ENCODE measurements at places on chromosomes 13 and 19.

DNA sequence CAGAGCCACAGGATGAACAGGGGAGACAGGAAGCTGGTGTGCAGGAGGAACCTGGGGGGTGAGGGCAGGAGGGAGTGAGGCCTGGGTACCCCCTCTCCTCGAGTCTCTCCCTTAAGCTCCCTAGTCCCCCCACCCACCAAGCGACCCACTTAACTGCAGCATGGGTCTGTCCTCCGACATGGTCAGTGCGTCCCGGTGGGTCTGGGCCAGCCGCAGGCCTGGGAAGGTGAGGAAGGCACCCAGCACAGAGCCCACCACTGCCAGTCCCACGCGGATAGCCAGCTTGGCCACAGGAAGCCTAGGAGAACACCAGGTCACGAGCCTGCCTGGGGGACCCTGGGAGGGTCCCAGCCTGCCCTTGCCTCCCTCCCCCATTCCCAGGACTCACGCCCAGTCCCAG is 16.9 kb downstream of the TMEM161A start:
- no peak for DNase-seq

DNA sequence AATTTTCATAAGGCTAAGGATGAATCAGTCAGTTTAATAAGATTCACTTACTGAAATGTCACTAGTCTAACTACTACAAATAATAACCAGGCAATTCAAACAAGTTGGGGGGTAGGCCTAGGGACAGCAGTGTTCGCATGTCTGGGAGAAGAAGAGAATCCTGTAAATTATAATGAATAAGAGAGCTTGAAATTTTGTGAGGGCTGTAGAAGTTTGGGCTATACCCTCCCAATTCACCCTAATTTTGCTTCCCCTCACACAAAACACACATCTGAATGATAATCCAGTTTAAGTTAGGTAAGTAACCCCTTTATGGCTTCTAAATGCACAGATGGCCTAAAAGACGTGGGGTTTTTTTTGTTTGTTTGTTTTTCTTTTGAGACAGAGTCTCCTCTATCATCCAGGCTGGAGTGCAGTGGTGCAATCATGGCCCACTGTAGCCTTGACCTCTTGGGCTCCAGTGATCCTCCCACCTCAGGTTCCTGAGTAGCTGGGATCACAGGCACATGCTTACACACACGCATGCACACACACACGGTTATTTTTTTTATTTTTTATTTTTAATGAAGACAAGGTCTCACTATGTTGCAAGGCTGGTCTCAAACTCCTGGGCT is 69.9 kb downstream of the TBC1D4 start:
- DNase-seq = no peak

GRCh38 chr19:46350029-46350757 is 3.3 kb downstream of the PPP5C start:
- no peak for DNase-seq

GRCh38 chr19:3471954-3472655 is 8.2 kb downstream of the SMIM24 start:
- no peak for DNase-seq

DNA sequence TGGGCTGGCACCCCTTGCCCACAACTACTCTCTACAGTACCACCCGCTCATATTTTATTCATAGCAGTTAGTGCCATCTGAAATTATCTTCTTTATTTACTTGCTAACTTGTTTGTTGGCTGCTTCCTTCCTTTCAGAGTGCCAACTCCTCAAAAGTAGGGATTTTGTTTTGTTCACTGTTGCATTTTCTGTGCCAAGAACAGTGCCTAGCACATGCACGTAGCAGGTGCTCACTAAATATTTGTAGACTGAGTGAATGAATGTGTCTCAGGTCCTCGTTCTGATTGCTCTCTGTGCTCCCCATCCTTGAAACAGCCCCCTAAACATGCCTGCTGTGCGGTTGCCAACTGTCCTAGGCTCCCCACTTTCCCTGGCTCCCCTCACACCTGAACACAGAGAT is 1.5 kb downstream of the GIPC1 start:
- DNase-seq = no peak

DNA sequence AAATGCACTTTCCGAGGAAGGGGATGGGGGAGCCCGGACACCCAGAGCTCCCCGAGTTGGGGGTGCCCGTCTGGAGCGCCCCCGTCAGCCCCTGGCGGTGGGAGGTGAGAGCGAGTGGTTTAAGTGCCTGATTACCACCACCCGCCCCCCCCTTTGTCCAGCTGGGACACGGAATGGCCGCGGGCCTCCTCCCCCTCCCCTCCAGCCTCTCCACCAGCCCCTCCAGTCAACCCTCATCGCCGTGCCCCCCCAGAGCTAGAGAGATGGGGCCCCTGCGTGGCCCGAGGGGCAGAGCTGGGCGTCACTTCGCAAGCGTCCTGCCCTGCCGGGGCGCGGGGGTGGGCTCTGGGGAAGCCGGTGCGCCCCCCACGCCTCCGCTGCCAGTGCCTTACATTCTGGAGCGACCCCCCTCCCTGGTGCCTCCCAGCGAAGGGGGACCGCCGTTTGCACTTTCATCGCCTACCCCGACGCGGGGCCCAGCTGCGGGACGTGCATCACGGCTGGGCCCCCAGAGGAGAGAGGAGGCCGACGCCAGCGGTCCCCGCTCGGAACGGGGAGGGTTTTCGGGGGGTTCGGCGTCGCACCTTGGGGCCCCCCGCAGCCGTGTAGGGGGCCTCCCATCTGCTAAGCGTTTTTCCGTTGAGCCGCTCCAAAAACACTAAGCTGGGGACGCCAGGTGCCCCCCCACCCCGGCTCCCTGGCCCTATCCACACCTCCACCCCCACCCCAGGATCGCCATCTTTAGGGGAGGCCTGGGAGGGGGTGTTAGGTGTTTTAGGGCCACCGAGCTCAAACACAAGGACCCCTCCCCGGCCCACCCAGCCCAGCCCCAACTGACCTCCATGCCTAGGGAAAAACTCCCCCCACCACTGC is 16.4 kb downstream of the SMIM24 start:
- DNase-seq = no peak

- DNase-seq = no peak
Observed at GRCh38 chr13:57787058-57787791, 155.7 kb downstream of the PCDH17 start.

DNA sequence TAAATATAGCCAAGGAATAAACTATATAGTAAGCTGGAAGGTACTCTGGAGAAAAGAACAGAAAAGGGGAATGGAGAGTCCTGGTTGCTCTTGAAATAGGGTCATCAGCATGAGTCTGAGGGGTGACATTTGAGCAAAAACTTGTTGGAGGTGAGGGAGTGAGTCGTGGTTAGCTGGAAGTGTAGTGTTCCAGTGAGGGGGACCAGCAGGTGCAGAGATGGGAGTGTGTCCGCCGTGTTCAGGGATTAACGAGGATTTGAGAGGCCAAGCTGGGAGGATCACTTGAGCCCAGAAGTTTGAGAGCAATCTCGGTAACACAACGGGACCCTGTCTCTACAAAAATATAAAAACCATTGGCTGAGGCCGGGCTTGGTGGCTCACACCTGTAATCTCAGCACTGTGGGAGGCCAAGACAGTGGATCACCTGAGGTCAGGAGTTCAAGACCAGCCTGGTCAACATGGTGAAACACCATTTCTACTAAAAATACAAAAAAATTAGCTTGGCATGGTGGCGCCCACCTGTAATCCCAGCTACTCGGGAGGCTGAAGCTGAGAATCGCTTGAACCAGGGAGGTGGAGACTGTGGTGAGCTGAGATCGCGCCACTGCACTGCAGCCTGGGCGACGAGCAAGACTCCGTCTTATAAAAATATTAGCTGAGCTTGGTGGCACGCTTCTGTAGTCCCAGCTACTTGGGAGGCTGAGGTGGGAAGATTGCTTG is 1.1 kb downstream of the SUPT5H start:
- no peak for DNase-seq

DNA sequence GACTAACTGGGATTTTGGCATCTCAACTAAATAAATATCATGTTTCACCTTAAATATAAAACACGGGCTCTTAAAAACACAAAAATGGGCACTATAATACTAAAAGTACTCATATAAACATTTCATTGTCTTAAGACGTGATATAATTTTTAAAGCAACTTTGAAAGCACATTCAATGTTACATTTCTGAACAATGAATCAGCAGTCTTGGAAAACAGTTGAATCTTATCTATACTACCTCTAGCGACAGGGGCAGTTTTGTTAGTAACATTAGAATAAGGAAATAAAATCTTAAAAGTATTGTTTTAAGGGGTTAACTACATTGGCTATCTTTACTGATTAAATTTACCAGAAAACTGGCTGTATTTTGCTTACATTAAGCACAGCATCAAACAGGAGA is 156.9 kb downstream of the UGGT2 start:
- DNase-seq = peak; percentile 20

DNA sequence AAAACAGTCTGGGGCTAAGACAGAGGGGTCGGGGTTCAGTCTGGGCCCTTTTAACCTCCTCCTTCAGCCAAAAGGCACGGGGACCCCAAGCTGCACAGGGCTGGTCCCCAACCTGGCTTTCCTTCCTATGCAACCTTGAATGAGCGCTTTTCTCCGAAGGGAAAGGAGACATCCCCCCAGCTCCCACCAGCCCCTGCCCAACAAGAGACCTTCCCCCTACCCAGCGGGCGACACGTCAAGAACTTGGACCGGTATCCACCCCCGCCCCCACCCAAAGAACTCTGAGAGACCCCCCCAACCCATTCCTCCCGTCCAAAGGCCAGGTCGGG is 35.0 kb upstream of the NANOS3 start:
- DNase-seq = no peak

GRCh38 chr13:35920816-35921215 is 210.4 kb downstream of the DCLK1 start:
- no peak for DNase-seq

GRCh38 chr13:97134364-97135095 is 87.6 kb upstream of the MBNL2 start:
- DNase-seq = no peak

- no peak for DNase-seq
Observed at GRCh38 chr13:26459276-26460131, 98.0 kb upstream of the WASF3 start.

DNA sequence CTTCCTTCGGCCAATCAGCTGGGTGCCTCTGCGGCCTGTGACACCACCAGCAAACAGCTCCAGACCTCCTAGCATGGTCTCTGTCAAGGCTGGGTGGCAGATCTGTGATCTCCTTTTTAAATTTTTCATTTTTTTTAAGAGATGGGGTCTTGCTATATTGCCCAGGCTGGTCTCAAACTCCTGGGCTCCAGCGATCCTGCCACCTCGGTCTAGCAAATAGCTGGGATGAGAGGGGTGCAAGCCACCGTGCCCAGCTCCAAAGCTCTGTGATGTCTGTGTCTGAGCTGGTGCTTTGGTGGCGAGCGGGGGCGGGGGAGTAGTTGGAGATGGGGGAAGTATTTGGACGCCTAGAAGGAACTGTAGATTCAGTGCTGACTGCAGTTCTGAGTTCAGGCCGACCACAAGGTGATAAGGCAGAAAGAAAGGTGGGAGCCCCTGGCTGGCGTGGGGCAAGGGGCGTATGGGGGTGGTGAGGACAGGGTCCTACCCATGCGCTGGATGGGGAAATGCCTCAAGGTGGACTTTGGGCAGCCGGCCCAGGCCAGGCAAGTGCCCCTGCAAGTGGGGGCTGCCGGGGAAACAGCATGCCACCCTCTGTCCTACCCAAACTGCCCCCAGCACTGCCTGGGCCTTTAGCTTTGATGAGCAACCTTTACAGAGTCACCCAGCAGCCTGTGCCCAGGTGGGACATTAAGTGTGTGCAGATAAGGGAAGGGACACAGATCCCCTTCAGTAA is 5.5 kb downstream of the DPP9 start:
- no peak for DNase-seq

GRCh38 chr13:20116213-20116612 is 44.6 kb downstream of the GJA3 start:
- no peak for DNase-seq

GRCh38 chr19:3451451-3451866 is 28.9 kb downstream of the SMIM24 start:
- no peak for DNase-seq

GRCh38 chr13:31898378-31899071 is 133.0 kb upstream of the FRY start:
- DNase-seq = no peak

DNA sequence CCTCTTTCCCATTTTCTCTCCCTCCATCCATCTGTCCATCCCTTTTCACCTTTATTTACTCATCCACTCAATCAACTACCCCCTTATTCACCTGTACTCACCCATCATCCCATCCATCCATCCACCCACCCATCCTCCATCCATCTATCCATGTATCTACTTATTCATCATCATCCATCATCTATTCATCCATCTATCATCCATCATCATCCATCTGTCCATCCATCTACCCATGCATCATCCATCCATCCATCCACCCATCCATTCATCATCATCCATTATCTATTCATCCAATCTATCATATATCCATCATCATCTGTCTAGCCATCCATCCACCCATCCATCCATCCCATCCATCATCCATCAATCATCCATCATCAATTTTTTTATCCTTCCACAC is 48.3 kb upstream of the ZNF536 start:
- DNase-seq = no peak

- DNase-seq = no peak
Observed at GRCh38 chr19:1992759-1993260, 22.7 kb downstream of the BTBD2 start.

GRCh38 chr13:44629465-44630183 is 53.5 kb upstream of the TSC22D1 start:
- peak; percentile 84 for DNase-seq

- no peak for DNase-seq
Observed at GRCh38 chr19:4009990-4010807, 2.7 kb downstream of the PIAS4 start.

DNA sequence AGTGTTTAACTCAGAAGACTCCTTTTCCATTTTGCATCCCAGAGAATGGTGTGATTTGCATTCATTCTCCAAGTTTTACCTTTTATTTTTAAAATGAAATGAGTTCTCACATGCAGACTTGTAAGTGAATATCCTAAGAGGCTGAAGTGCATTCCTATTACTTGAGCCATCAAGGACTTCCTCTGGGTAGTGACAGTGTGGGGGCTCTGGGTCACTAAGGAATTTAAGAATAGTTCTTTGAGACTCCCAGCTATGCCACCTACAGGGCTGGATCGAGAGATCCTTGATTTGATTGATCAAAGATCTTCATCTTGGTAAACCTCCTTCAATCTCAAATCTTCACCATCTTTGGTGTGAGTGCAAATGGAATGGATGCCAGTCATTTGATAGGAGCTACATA is 36.3 kb upstream of the SLC10A2 start:
- peak; percentile 19 for DNase-seq

GRCh38 chr19:57063070-57063469 is 56.7 kb upstream of the USP29 start:
- DNase-seq = no peak

DNA sequence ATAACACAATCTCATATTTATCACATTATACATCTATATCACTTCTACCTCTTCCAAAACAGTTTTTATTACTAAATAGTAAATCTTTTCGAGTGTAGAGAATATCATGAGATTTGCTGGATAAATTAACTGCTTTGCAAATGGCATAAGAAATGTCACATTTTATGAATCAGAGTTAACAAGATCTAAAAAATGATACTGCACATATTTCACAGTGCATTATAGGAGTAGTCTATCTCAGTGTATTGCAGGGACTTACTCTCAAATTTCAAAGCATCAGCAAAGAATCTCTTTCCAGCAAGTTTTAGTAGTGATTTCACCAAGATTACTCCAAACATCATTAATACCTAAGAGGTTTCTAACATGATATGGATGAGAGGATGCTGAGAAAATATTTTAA is 687.1 kb upstream of the SLITRK1 start:
- DNase-seq = no peak

GRCh38 chr19:45347570-45348366 is 7.2 kb downstream of the KLC3 start:
- DNase-seq = no peak
